ENCODE measurements at places on chromosomes 5 and 9.
A peak's percentile ranks its signal among the peaks of the same experiment; 100 is the strongest.

- no peak for DNase-seq
Observed at GRCh38 chr5:144144956-144145751, 25.3 kb downstream of the YIPF5 start.

- no peak for DNase-seq
Observed at GRCh38 chr5:104628911-104629310, 1066.3 kb upstream of the NUDT12 start.

GRCh38 chr9:114888607-114889006 lies 41.8 kb downstream of the TNFSF8 start:
- no peak for DNase-seq

DNA sequence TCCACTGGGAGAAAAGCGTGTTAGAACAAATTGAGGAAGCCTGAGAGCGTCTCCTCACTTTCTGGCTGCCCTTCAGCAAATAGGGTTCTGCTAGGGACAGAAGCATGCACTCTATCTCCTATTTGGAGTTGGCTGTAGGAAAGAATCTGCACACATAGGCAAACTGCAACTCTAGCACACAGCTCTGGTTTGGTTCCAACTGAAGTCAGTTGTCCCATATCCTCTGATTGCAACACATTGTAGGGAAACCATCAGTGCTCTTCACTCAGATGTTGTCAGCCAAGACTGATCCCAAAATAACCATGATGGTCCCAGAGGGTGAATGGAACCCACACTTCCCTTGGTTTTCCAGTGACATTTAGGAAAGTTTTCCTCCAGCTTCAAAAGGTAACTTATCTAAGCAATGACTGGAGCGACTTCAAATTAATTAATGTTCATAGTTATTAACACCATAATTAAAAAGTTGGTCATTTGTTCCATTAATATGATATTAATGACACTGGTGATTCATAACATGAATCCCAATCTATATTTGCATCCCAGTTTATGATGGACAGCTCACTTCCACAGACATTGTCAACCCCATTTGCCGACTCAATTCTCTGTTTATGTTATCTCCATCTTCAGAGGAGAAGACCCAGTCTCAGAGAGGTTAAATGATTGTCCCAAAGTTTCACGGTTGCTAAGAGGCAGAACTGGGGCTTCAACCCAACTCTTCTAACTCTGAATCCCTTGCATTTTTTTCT lies 136.7 kb upstream of the ZNF462 start:
- no peak for DNase-seq

DNA sequence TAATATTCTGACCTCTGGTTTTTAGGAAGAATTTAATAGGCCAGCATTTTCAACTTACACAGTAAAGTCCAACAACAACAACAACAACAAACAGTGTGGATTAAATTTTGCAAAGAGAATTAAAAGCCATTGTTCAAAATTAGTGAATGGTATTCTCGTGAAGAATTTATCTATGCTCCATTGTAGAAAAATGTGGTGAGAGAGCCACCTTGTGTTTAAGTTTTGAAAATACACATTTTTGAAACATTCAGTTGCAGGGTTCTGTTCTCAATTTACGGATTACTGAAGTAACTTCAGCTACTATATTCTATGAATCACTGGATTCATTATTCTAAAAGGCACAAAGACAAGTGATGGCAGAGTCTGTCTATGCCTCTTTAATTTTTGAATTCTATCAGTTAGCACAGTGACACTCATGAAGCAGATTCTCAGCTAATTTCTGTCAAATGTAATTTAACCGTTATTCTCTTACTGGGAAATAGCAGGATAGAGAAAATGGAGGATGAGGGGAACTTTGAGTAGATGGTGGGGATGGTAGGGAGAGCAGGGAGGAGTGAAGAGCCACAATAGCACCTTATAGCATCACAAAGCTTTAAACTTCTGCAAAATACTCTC lies 11.0 kb downstream of the CCDC152 start:
- peak; percentile 49 for DNase-seq
